ENCODE measurements at places on chromosomes 1 and 21.

- DNase-seq = peak; percentile 78
These were observed 9.9 kb upstream of the CDCA8 start for GRCh38 chr1:37682334-37682987.

GRCh38 chr1:43776043-43776761 is 68.9 kb downstream of the ST3GAL3 start:
- DNase-seq = no peak

DNA sequence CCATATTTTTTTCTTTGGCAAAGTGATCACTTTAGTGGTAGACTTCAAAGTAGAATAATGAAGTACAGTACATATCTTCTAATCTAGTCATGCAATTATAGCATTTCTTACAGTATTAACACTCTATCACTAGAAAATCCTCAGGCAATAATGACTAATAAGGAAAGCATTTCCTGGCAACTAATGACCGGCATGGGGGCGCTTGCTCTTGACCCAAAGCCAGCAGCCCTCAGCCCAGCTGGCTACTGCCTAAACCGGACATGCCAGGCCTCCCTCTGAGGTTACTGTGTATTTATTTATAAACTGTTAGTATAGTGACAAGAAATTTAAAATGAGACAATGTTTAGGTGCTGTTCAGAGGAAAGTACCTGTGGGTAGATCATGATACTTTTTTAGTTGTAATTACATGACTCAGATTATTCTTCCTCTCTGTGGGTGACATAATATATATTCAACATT is 633.8 kb downstream of the PTPRC start:
- DNase-seq = peak; percentile 87

DNA sequence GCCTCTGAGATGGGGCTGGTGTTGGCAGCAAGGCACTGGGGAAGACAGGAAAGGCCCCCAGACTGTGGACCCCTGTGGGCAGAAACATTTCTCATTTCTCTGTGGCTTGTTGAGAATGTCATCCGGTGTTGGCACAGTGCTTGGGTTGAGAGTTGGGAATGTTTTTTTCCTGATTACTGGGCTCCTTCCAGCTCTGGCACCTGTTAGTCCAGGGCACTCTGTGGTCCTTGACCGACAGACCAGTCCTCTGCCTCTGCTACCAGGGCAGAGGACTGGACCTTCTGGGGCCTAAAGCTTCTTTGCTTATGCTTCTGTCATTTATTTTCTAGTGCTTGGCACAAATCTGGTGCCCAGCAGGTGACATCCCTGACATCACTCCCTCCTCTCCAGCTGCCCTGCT is 4.8 kb upstream of the SPRR5 start:
- DNase-seq = no peak

- DNase-seq = no peak
These were observed 2.7 kb upstream of the CAPN2 start for GRCh38 chr1:223709598-223709997.

DNA sequence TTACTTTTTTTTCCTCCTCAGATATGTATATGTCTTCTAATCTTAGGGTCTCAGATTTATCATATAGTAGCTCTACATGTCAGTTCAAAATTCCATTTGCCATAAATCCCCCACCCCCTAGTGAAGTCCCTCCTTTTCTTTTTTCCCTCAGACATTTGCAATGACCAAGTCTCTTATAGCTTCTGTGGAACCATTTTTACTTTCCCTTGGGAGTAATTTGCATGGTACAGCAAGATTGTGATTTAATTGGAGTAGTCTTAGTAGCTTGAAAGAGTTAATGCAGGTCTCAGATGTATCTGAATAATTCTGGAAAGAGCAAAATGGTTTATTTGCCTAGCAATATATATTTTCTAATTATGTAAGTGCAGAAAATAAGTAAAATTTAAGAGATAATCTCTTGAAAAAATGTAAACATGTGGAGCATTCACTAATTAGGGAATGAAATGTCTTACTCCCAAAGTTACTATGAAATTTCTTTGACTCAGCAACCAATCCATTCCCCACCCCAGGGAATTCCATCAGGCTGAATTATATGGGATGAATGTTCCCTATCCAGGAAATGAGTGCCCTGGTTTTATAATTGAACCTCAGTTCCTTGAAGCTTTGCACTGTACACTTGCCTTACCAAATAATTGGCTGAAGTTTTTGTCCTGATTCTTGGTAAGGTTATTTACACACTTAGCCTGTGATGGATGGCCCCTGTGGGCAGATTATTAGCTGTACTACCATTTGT is 267.0 kb downstream of the DNM3 start:
- peak; percentile 43 for DNase-seq

GRCh38 chr1:183734543-183735036 is 70.3 kb upstream of the RGL1 start:
- DNase-seq = peak; percentile 40

GRCh38 chr1:14804626-14805025 is 206.1 kb downstream of the KAZN start:
- peak; percentile 25 for DNase-seq

GRCh38 chr21:33402001-33402979 is 923 bp upstream of the IFNGR2 start:
- DNase-seq = peak; percentile 86

GRCh38 chr1:1565340-1565739 is 9.3 kb downstream of the SSU72 start:
- no peak for DNase-seq

DNA sequence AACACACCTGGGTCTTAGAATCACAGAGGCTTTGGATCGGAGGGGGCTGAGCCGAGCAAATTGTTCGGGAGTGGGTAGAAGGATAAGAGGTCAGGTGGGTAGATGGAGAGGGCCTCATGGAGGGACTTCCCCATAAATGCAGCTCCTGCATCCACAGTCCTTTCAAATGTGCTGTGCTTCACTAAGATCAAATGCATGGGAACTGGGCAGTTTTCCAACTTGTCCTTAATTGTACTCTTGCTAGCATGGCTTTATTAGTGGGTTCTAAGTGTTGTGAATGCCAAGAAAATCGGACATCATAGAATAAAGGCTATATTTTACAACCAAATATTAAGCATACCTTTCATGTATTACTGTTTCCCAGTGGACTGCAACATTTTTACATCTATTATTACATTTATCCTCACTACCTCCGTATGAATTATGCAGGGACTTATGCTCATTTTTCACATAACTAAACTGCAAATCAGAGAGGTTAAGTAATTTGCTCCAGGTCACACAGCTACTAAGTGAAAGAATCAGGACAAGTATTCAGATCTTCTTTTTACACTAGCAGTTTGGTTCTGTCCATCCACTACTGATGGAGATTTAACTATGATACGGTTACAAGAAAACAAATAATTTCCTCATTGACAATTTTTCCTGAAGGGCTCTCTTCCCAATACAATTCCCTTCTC is 174.5 kb upstream of the RUNX1 start:
- DNase-seq = no peak

- DNase-seq = peak; percentile 11
These were observed 20.3 kb upstream of the CXADR start for GRCh38 chr21:17492415-17493168.

DNA sequence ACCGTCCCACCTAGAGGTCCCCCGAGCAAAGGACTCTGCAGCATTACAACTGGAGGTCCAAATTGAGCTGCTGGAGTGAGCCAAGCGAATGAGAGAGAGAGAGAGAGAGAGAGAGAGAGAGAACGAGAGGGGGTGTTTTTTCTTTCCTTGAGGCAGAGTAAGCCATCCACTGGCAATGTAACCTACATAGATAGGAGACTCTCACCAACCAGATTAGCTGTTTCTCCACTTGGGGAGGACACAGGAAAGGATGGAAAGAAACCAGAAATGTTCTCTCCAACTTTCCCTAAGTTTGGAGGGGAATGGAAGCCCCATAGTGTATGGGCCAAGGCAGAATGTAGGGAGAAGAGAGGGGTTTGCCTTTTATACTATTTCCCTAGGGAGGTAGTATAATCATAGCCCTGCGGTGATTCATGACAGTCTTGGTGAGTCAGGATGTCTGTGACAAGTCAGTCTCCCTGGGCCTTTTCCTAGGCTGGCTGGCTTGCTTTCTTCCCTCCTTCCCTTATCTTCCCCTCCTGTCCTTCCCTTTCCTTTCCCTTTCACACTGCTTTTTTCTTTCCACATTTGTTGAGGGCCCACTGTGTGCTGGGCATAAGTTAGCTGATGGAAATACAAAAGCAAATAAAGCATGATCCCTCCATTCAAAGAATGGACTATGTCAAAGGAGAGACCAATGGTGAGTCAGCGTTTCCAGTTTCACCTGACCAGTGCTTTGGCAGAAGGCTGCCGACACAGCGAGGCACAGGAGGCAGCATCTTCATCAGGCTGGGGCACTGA is 7.1 kb downstream of the FNDC7 start:
- peak; percentile 86 for DNase-seq

Measured in GM03348 (cell line).